Epithelial cell of proximal tubule (primary cell): ENCODE measurements at places on chromosomes 7 and 10.

DNA sequence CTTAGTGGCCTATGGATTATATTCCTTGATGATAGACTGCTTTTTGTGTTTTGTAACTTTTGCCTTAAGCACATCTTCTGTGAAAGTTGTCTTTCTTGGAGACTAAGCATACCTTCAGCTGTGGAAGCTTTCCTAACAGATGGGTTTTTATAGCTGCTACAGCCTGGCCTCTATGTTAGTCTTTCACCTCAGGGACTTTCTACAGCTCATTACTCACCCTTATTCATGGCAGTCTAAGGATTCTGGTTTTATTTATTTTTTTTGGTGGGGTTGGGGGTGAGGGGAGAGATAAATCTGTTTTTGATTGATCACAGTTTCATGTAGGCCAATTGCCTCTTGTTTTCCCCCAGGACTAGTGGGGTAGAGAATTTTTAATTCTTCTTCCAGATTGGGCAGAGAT is 219.9 kb downstream of the DKK1 start:
- DNase-seq: no peak

GRCh38 chr10:6446711-6447110 is 133.4 kb downstream of the PRKCQ start:
- no peak for DNase-seq

- no peak for DNase-seq
These were observed 919 bp downstream of the MAFK start for GRCh38 chr7:1531263-1531978.

DNA sequence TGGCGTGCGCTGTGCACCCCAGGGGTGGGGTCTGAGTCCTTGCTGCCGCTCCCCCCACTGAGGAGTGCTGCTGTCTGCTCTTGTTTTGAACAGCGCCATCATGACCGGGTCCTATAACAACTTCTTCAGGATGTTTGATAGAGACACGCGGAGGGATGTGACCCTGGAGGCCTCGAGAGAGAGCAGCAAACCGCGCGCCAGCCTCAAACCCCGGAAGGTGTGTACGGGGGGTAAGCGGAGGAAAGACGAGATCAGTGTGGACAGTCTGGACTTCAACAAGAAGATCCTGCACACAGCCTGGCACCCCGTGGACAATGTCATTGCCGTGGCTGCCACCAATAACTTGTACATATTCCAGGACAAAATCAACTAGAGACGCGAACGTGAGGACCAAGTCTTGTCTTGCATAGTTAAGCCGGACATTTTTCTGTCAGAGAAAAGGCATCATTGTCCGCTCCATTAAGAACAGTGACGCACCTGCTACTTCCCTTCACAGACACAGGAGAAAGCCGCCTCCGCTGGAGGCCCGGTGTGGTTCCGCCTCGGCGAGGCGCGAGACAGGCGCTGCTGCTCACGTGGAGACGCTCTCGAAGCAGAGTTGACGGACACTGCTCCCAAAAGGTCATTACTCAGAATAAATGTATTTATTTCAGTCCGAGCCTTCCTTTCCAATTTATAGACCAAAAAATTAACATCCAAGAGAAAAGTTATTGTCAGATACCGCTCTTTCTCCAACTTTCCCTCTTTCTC is 26.0 kb downstream of the BNIP3 start:
- no peak for DNase-seq

GRCh38 chr10:117442944-117443685 is 67.9 kb upstream of the PDZD8 start:
- DNase-seq: peak; percentile 63

DNA sequence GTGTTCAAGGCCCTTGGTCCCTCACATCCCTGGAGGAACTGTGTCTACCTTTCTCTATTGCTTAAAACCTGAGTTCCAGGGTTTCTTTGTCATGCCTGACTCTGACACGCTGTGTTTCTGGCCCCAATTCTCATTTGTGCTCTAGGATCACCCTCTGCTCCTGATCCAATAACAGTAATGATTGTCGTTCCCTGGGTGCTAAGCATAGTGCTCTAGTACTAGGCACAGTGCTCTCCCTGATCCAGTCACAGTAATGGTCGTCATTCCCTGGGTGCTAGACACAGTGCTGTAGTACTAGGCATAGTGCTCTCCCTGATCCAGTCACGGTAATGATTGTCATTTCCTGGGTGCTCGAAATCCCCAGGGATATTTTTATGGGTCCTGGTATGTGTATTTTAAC is 46.6 kb upstream of the UCN3 start:
- DNase-seq: no peak

DNA sequence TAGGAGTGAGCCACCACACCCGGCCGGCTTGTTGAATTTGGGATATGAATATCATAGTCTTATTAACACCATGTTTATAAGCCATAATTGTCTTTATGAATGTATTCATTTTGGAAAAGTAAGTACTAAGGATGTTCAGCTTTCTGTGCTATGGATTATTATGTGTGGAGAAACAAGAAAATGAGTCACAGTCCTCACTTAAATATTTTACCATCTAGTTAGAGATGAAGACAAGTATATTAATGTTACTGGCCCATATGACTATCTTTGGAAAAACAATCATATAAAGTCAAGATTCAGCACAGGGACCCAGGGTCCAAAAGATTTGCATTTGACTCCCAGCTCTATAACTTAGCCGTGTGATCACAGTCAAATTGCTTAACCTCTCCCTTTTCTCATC is 9.8 kb upstream of the TOMM7 start:
- no peak for DNase-seq

- DNase-seq: no peak
These were observed 37.2 kb upstream of the CDH23 start for GRCh38 chr10:71359364-71360046.

DNA sequence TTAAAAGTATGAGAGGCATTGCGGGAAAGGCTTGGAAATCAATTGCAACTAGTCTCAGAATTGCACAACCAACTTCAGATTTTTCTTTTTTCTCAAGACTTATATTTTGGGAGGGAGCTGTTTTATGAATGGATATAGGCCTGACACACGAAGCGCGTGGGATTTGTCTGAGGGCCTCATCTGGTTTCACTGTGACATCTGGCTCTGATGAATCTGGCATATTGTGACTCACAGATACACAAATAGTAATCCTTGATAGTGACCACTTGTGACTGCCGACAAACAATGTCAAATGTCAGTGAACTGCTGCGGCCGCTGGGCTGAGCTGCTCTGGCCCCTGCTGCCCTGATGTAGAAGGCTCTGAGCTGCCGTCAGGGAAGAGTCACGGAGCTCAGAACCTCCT is 655.1 kb downstream of the INHBA start:
- DNase-seq: no peak

DNA sequence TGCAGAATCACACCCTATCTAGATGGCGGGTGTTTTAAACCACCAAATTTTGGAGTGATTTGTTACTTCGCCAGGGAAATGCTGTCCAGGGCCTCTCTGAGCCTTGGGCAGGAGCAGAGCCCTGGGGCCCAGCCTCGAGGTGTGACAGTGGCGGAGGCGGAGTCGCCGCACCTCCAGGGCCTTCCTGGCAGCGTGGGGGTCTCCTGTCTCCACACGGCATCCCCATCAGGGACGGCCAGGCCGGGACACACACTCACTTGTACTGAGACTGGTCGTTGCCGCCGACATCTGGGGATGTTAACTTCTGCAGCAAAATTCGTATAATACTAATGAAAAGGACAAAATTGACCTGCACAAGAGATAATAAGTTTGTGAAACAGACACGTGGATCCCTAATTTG is 110.7 kb downstream of the VIPR2 start:
- no peak for DNase-seq

- DNase-seq: no peak
These were observed 23.5 kb downstream of the BCCIP start for GRCh38 chr10:125846894-125847293.

- DNase-seq: no peak
These were observed 43.2 kb downstream of the SVOPL start for GRCh38 chr7:138657854-138658386.

- DNase-seq: no peak
These were observed 9.6 kb upstream of the EBF3 start for GRCh38 chr10:129973674-129974059.

GRCh38 chr7:22129166-22129565 is 183.5 kb upstream of the CDCA7L start:
- DNase-seq: no peak

- DNase-seq: no peak
These were observed 584 bp upstream of the RUNDC3B start for GRCh38 chr7:87627634-87627994.

DNA sequence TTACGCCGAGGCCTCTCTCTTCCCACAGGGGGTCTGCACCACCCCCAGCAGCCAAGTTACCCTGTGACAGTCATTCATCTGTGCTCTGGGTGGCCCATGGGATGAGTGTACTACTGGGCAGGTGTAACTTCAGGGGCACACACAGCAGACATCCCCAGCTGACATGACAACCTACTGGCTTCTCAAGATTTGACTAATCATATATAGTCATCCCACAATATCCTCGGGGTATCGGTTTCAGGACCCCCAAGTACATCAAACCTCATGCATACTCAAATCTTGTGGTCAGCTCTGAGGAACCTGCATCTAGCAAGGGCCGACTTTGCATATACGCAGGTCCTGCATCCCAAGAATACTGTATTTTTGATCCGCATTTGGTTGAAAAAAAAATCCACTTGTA is 336.9 kb upstream of the C7orf33 start:
- no peak for DNase-seq

DNA sequence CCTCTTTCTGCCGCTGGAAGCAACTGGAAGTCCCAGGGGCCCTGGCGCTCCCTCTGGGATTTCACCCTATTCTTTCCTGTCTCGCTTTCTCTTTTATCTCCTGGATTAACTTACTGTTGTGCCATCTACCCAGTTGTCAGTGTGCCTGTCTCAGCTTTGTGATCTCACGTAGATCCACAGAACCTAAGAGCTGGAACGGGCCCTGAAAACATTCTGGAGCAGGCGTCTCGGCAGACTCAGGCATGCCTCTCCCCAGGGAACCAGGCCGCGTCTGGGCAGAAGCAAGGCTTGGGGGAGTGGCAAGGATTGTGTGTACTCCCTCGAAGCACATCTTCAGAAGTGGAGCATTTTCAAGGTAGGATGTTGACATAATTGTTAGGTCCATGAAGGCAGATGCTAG is 87.2 kb downstream of the KCNMA1 start:
- no peak for DNase-seq

DNA sequence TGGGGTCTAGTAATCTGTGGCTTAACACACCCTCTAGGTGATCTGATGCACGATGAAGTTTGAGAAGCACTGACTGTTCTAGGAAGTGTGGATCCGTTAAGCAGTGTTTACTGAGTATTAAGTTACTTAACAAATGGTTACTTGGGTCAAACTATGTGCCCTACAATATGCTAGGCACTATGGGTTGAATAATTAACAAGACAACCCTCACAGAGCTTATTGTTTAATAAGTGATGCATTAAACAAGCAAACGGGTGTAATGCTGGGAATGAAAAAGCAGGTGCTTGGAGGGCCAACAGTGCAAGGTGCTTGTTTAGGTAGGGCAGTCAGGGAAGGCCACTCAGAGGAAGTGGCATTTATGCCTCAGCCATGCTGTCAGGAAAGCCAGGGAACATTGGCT is 378.0 kb upstream of the PODXL start:
- DNase-seq: peak; percentile 97

- DNase-seq: peak; percentile 40
These were observed 270.7 kb downstream of the ZNF33B start for GRCh38 chr10:42367532-42368230.

DNA sequence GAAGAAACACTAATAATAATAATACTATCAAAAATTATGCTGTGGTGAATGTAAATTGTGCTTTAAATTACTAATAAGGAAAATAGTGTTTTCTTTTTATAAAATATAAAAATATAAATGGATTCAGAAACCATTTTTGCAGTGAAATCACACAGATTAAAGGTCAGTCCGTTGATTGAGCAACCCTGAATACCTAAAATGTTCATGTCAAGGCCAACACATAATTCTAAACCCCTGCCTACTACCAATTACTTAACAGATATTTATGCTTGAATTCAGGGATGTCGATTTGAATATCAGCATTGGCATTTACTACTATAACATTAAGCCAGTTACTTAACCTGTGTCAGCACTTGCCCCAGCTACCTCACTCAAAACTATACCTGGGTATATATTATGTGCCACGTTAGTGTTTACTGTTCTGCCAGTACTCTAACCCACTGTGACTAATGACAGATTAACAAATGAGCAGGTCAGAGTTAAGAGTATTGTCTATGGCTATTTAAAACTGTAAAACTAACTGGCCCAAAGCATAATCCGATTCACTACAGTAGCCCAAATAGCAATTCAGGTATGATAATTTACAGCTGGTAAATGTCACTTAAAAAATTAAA is 165.0 kb downstream of the KMT2E start:
- DNase-seq: no peak

DNA sequence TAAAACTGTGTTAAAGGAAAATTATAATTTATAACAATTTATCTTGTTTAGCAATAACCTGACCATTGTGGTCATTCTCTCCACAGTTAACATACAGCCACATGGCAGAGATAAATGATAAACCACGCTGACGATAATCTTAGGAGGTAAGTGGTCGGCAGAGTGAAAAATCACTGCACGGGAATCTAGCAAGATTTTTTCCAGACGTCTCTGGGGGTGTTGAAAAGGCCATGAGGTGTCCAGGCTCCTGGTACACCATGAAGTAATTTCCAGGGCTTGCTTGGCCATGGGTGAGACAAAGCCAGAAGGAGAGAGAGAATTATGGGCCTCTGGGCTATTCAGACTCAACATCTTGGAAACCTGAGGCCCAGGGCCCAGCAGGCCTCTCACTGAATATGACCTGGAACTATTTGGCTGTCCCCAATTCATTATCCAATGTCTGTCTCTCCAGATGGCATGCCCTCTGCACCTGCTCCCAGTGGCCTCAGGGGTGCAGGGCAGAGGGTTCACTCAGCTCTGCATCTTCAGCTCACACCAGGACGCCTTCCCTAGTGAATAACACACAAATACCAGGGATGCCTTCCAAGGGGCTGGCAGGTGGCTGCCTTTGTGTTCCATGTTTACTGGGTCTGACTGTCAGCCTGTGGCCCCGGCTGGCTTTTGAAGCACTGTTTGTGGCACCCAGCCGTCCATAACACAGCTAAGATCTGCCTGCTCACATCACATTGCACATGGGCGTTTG is 590.4 kb upstream of the PFKP start:
- DNase-seq: no peak

DNA sequence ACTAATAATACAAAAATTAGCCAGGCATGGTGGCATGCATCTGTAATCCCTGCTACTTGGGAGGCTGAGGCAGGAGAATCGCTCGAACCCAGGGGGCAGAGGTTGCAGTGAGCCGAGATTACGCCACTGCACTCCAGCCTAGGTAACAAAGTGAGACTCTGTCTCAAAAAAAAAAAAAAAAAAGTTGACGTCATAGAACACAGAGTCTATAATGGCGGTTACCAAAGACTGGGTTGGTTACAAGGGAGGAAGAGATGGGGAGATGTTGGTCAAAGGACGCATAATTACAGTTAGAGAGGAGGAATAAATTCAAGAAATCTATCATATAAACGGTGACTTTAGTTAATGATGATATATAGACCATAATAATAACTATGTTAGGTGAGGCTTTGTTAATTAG is 309.7 kb upstream of the HGF start:
- no peak for DNase-seq

GRCh38 chr7:78018641-78019446 is 220.3 kb downstream of the PHTF2 start:
- DNase-seq: peak; percentile 29
